PC-9 (cell line): ENCODE measurements at places on chromosomes 6 and 20.

- no peak for DNase-seq
Observed at GRCh38 chr6:10099529-10100140, 315.2 kb downstream of the TFAP2A start.

DNA sequence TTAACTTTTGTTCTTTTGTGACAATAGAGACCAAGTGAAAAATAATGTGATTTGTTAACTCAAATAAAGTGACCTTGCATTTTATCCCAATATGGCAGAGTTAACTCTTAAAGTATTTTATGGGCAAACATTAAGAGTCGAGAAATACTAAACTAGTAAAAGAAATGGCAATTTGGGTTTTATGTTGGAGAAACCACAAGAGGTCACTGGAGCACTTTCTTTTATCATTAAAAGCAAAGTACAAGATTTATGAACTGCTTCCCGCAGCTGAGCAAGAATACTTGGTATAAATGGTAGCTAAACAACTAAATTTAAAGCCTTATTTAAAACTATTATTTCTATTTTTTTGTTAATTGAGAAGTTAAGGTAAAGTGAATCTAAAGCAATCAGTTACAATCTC lies 33.5 kb upstream of the MCM9 start:
- no peak for DNase-seq

- DNase-seq: no peak
Observed at GRCh38 chr6:135170238-135170637, 10.9 kb upstream of the MYB start.

DNA sequence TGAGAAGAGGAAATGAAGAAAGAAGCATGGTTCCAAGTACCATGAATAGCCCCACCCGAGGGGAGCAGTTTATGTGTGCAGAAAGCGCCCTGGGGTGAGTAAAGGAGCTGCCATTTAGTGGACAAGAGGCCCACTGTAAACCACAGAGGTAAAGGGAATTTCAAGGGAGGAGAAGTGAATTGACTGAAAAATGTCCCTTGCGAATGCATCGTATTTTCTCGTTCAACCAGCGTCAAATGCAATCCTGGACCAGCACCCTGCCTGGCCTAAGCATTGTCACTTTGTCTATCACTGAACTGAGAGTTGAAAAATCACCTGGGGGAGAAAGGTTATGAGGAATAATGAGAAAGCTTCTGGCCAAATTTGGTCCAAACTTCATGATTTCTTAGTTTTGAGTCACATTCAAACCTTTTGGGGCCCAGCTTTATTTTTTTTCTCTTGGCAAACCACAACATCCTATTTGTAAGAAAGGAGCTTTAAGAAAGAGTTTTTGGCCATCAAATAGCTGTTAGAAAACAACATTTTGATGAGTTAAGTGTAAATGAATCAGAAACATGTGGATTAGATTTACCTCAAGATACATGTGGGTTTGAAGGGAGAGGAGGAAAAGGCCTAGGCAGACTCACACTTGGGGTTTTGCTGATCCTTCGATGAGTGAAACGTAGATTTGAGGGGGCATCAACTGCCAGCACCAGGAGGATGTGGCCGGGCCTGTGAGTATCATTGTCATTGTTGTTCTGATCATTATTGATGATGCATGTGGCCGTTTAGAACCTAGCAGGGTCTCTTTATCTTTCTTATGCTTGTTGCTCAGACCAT lies 214.0 kb downstream of the CLIC5 start:
- no peak for DNase-seq

DNA sequence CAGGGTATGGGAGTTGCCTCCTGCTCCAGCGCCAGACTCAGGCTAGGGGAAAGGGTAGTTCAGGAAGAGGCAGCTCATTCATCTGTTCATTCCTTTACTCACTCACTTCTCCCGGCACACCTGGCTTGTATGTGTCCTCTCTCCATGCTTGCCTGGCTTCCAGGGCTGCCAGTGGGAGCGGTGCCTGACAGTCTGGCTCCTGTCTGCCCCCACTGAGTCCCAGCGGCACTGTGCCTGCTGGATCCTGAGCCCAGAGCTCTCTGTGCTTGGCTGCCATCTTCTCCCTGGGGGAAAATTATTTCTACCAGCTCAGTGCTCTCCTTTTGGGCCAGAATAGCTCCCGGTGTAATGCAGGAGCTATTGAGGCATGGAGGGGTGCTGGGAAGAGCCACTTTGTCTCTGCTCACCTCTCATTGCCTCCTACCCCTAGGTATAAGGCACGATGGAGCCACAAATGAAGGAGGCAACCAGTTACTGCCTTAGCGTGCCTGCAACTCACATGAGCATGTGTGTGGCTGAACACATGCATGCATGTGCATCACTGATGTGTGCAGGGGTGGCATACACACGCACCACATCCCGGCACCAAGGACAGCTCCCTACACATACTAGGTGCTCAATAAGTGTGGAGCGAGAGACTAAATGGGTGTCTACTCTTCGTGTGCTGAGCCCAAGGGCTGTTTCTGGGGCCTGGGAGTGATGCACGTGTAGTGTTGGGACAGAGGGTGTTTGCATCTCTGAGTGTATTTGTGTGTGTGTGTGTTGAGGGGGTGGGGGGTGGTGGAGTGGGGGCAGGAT lies 46.6 kb downstream of the CDH22 start:
- DNase-seq: no peak

DNA sequence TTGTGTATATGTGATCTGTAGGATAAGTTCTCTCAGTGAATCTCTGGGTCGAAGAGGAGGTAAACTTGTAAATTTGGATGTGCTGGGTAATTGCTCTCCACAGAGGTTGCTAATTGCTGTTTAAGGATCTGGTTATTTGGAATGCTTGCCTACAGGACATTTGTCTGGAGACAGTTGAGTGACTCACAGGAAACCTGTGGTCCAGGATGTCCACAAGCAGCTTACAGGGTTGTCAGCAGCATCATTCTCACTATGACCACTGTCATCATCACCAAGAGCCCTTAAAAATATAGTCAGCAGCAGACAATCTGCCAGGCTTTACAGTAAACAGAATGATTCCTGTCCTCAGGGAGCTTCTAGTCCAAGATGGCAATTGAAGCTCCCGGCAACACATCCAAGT lies 31.2 kb upstream of the KCNK5 start:
- no peak for DNase-seq

DNA sequence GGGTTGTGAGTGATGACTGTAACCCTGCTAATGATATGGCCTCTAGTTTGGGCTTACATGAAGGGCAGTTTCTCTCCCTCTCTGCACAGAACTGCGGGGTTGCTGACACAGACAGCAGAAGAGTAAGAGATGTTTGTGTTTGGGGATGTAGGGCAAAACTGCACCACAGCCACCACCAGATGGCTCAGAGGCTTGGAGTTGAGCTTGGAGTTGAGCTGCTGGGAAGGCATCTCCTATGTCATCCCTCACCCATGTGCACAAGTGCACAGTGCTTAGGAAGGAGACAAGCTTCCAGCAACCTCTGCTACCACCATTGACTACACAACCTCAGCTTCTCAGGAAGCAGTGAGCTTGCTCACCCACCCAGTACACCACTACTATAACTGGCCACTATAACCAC lies 303.9 kb upstream of the DEFB112 start:
- no peak for DNase-seq

DNA sequence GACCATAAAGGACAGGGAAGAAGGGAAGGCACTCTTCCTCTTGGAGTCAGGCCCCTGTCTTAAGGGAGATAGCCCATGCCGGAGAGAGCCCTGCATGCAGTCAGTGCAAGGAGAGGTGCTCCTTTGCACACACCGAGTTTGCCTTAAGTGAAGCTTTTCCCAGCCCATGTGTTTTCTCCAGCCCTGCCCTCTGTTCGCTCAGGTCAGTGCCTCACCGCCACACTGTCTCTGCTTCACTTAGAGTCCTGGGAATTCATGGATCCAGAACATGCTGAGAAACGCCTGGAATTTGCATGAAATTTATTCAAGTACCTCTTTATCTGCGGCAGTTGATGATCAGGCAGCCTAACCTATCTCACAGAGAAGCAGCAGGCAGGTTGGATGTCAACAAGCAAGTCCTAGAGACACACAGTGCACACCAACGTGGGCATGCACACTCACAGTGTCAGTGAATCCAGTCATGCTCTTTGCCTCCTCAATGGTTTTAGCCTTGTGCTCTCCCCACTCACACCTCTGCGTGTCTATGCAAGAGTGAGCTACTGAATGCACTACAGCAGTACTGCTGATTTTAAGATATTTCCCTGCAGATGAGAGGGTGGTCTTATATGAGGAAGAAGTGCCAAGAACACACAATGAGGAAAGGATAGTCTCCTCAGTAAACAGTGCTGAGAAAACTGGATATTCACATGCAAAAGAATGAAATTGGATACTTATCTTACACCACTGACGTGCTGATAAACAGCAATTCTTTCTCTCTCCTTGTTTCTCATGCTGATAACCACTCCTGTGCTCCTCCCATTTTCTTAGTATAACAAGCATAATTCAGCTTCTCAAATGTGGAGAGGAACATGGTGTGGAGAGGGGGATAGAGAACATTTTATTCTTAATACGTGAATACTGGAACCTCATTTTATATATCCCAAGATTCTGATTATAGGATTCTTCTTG lies 295.1 kb upstream of the CDYL start:
- no peak for DNase-seq

- DNase-seq: no peak
Observed at GRCh38 chr6:164640956-164641355, 668.4 kb downstream of the C6orf118 start.

DNA sequence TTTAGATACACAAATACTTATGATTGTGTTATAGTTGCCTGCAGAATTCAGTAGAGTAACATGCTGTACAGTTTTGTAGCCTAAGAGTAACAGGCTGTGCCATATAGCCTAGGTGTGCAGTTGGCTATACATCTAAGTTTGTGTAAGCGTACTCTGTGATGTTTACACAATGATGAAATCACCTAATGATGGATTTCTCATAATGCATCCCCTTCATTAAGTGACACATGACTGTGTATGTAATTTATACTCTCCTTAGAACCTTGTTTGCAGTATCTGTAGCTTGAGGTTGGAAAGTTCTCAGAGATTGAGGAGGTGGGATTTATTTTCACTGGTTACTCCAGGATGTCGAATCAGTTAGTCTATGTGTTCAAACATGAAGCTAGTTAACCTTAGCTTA lies 67.0 kb upstream of the TMEM30A start:
- no peak for DNase-seq

GRCh38 chr6:114764866-114765265 lies 422.0 kb upstream of the HS3ST5 start:
- DNase-seq: no peak

DNA sequence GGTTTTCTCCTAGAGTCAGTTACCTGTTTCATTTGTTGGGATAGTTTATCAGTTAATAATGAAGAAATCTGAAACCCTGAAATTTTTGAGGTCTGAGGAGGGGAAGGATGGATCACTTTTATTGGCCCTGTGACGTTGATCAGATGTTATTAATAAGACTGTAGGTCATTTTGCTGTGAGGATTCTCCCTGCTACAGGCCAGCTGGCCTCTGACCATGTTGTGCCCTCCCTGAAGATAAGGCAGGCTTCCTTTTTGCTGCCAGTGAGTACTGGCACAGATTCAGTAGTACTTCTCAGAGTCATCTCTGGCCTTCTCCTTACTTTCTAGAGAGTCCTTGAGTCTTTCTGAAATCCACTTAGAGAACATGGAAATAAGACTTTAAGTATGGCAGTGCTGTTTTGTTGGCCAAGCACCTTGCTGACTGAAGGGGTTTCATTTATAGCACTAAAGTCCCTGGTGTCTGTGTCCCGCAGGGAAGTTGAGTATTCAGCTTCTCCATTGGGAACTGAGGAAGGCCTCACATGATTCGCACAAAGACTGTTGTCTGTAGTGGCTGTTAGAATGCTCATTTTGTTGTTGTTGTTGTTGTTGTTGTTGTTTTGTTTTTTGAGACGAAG lies 202.6 kb downstream of the DTNBP1 start:
- no peak for DNase-seq

GRCh38 chr6:484746-485145 lies 93.2 kb downstream of the IRF4 start:
- DNase-seq: no peak

GRCh38 chr6:83597511-83597910 lies 85.2 kb downstream of the PRSS35 start:
- DNase-seq: no peak

DNA sequence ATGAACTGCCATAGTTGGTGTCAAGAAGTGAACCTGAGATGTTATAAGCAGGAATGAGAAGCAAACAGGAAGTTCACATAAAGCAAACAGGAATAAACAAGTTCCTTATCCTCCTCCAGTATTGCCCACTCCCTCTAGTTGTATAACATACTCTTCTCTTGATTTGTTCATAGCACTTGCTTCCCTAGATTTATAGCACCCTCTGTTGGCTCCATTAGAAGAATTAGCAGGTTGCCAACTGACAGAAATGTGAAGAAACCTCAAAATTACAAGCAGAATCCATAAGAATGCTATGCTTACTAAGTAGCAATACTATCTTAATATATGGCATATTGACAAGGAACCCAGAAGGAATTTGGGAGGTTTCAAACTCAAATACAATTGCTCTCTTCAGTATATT lies 195.4 kb downstream of the TBX18 start:
- no peak for DNase-seq

GRCh38 chr6:14729129-14729871 lies 516.6 kb upstream of the JARID2 start:
- DNase-seq: no peak

DNA sequence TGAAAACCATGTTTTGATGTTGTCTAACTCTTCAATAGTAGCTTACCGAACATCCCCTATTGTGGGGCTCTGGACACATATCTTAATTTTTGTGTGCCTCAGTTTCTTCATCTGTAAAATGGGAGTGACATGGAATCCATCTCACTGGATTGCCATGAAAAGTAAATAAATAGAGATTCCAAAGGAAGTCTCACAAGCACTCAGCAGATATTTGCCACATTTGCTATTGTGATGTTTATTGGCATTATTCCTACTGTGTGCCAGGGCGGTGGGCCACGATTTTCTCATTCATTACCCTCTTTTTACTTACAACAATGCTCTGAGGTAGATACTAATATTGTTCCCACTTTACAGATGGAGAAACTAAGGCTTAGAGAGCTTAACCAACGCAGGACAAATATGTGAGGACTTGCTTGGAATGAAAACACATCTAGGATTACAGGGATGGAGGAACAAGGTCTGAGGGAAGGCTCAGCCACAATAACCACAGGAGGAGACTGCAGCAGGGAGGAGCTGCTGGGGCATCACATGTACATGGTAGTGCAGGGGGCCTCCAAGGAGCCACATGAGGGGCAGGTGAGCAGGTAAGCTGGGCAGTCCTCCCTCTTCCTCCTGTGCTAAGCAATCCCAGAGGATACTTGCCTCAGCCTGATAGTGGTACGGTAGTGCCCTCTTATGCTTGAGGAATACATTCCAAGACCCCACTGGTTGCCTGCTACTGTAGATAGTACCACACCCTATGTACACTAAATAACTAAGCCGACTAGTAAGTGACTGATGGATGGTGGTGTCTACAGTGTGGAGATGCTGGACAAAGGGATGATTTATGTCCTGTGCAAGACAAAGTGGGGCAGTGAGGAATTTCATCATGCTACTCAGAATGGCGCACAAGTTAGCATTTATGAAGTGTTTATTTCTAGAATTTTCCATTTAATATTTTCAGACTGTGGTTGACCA lies 176.9 kb downstream of the FOXA2 start:
- no peak for DNase-seq

GRCh38 chr6:18861204-18861603 lies 474.1 kb downstream of the RNF144B start:
- no peak for DNase-seq

GRCh38 chr6:161088676-161089328 lies 97.2 kb downstream of the MAP3K4 start:
- DNase-seq: no peak
